ENCODE measurements at places on chromosomes 13 and 19.

GRCh38 chr13:21924958-21925357 is 254.1 kb downstream of the FGF9 start:
- no peak for DNase-seq

GRCh38 chr19:46656541-46656940 is 4.4 kb downstream of the DACT3 start:
- DNase-seq: no peak

GRCh38 chr19:11534948-11535347 is 3.7 kb upstream of the CNN1 start:
- no peak for DNase-seq

DNA sequence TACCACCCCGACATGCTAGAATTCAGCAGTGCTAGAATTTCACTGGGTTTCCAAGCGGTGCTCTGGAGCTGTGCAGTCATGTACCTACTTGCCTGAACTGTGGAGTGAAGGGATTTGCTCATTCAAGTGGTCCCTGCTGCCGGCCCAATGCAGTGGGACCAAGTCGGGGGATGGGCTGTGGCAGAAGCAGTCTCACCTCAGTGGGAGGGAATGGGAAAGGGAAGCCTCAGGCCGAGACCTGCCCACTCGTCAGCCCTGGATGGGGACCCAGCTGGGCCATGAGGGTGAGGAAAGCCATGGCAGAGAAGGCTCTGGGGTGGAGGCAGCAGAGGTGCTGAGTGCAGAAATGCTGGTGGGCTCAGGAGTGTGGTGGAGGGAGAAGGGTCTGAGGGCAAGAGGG is 14.9 kb downstream of the KLHL26 start:
- DNase-seq: no peak

- peak; percentile 52 for DNase-seq
These were observed 942.4 kb upstream of the PCDH20 start for GRCh38 chr13:62357887-62358645.

- no peak for DNase-seq
These were observed 2.0 kb downstream of the SPACA6 start for GRCh38 chr19:51695088-51695487.

- DNase-seq: no peak
These were observed 8.4 kb upstream of the TEX101 start for GRCh38 chr19:43406297-43406696.

GRCh38 chr13:85879014-85879413 is 79.8 kb upstream of the SLITRK6 start:
- DNase-seq: no peak

- DNase-seq: no peak
These were observed 834.1 kb upstream of the SLITRK6 start for GRCh38 chr13:86633346-86633745.

GRCh38 chr19:18644196-18645034 is 7.6 kb downstream of the KLHL26 start:
- no peak for DNase-seq

GRCh38 chr13:90416519-90416918 is 931.0 kb upstream of the MIR17HG start:
- no peak for DNase-seq

DNA sequence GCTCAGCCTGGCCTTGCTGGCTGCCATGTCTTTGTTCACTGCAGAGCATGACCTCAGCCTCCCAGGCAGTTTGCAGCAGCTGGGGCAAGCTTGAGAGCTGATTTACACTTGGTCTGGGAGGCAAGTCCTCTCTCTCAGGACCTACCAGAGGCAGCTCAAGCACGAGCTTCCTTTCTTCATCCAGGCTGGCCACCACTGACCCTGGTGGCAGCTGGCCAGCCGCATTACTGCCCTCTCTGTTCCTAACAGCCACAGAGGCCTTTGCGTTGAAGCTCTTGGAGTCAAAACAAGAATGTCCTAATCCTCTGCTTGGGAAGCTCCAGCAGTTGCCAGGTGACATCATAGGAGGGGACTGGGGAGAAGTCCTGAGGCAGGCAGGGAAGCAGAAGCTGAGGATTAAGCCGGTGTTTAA is 85.7 kb downstream of the NUFIP1 start:
- DNase-seq: peak; percentile 47

DNA sequence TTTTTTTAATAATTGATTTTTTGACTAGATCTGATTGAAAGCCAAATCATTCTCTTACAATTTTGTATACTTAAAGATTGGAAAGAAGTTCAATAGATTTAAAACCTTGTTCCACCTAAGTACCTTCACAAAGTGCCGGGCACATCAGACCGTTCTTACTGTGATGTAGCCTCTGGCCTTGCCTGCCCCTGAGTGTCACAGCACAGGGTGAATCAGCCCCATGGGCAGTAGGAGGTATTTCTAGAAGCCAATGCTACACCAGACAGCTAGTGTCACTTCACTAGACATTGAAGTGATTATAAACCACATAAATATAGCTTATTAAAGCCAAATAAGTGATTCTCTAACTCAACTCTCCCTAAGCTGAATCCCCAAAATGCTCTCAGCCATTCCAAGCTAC is 131.3 kb downstream of the LACC1 start:
- DNase-seq: no peak

GRCh38 chr19:3409346-3410064 is 43.1 kb downstream of the NFIC start:
- peak; percentile 53 for DNase-seq

DNA sequence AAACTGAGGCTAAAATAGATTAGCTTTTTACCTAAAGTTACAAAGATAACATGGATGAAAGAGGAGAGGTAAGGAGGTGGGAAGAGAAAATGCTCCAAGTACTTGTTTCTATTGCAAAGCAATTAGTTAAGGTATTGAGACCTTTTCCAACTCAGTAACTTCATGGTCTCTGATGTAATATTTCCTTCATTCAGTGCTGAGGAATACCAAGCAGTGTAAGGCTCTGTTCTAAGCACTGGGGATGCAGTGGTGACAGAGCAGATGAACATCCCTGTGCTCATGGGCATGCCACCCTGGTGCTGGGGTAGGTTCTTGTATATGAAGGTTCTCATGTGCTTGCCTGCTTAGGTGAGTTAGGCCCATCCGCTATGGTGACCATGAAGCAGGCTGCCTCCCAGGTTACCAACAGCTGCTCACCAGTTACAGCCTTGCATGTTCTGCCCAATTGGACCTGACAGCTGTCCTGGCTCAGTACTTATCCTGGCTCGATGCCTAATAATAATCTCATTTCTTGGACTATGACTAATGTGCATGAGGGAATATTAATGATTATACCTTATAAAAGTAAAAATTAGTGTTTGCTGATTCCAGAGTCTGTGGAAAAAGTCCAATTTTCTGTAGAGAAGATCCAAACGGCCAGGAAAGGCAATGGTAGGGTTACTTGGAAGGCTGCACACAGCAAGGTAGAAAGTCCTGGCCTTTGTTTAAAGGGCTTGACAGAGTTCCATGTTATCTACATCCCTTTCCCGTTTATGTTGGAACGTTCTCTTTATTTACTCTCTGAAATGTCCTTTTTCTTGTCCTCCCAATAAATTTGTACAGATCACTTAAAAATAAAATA is 48.3 kb downstream of the LATS2 start:
- no peak for DNase-seq

DNA sequence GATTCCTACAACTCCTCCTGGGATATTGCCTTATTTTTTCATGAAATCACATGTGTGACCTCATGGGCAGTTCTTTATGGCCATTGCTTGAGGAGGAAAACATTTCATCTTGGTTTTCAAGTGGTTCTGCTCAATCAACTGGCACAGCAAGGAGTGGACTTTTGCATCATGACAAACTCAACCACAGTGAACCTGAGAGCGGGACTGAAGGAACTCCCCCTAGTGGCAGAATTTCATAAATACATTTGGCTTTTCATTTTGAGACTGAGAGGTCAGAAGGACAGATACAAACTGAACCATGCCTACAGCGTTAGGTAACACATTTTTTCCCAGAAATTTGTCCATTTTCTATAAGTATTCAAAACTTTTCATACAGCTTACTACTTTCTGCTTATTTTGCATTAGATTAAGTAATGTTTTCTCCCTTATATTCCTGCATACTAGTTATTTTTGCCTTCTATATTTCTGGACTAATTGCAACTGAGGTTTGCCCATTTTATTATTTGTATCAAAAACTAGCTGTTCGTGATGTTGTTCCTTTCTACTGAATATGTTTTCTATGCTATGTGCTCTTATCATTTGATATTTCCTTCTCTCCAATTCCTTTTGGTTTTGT is 13.4 kb upstream of the SIGLEC12 start:
- peak; percentile 19 for DNase-seq

- DNase-seq: no peak
These were observed 984.7 kb upstream of the PCDH9 start for GRCh38 chr13:68214691-68215415.
